NCI-H460 (cell line): ENCODE measurements at places on chromosomes 16 and 17. TPM values are rescaled to one million over a fixed set of nuclear protein-coding genes. Genes with fewer than 3 reads are reported as not detected.

- DNase-seq = peak; percentile 75
These were observed 15.4 kb upstream of the CTCF start for GRCh38 chr16:67546761-67547422.

- no peak for DNase-seq
These were observed 123.8 kb downstream of the GOSR1 start for GRCh38 chr17:30600830-30601494.

DNA sequence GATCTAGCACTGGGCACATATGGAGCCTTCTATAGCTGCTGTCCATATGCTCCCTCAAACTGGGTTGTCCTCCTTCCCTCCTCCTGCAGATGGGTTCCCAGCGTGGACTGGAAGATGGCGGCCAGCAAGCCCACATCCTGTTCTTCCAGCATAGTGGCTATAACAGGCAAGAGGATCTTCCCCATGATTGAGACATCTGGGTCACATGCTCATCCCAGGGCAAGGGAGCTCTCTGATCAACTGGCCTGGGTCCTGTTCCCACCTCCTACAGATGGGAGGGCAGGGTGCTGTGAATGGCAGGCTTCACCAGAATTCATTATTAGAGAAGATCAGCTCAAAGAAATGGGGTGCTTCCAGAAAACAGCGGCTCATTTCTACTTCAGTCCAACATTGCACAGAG is 210.2 kb downstream of the PARN start:
- no peak for DNase-seq

DNA sequence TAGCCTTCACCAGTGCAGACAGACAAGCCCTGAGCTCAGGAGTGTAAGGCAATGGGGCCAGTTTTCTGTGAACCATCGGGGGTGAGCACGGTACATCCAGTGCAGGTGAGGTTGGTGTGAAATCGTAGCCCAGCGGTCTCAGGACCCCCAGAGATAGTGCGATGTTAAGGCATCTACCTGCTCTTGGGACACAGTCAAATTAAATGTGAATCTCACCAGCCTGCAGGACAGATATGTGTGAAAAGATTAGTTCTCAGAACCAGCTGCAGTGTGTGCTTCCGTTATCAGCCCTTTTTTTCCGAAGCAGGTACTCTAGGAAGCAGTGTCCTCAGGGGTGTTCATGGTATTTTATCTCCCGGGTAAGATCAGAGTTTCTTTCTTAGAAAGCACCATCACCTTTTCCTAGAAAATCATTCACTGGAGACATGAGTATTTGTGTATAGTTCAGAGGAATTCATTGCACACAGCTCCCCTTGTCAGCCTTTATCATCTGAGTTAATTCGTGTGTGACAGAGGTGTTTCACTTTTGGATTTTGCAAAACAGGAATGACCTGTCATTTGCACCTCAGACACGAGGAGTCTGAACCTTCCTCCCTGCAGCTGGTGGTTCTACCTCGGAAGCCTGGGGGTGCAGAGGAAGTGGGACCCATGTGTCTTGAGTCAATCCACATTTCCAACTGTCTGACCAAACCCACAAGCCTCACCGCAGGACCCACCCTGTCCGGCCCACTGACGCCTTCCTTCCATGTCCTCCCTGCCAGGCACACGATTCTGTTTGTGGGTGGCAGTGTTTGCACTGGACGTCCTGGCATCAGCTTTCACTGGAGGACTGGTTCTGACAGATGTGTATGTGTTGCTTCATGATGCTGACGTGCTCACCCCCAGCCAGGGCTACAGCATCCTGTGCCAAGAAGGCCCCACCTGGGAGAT is 107.8 kb downstream of the CLEC16A start:
- DNase-seq = no peak

- no peak for DNase-seq
These were observed 1.8 kb downstream of the SLC12A4 start for GRCh38 chr16:67966549-67967182.

DNA sequence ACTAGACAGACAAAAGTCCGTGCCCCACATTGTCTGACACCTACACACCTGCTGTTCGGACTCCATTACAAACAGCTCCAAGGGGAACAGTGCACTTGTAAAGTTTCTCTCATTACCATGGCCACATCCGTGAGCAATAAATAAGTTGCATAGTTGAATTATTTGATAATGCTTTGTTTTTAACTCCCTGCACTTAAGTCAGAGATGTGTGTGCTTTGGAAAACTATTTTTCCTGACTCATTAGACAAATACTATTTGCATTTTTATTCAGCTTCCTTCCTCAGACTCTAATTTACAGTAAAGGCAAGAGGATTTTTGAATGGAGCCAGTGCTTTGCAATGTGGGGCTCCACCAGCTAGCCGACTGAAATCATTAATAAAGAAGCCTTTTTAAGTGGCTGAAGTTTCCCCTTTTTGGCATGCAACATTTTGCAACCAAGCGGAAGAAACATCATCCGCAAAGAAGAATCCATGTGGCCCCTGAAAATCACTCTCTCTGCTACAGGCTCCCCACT is 6.5 kb upstream of the CCL2 start:
- DNase-seq = no peak

GRCh38 chr17:28338056-28338768 is 2.7 kb downstream of the TNFAIP1 start:
- DNase-seq = no peak

GRCh38 chr16:55073830-55074229 is 143.2 kb downstream of the IRX5 start:
- DNase-seq = no peak

DNA sequence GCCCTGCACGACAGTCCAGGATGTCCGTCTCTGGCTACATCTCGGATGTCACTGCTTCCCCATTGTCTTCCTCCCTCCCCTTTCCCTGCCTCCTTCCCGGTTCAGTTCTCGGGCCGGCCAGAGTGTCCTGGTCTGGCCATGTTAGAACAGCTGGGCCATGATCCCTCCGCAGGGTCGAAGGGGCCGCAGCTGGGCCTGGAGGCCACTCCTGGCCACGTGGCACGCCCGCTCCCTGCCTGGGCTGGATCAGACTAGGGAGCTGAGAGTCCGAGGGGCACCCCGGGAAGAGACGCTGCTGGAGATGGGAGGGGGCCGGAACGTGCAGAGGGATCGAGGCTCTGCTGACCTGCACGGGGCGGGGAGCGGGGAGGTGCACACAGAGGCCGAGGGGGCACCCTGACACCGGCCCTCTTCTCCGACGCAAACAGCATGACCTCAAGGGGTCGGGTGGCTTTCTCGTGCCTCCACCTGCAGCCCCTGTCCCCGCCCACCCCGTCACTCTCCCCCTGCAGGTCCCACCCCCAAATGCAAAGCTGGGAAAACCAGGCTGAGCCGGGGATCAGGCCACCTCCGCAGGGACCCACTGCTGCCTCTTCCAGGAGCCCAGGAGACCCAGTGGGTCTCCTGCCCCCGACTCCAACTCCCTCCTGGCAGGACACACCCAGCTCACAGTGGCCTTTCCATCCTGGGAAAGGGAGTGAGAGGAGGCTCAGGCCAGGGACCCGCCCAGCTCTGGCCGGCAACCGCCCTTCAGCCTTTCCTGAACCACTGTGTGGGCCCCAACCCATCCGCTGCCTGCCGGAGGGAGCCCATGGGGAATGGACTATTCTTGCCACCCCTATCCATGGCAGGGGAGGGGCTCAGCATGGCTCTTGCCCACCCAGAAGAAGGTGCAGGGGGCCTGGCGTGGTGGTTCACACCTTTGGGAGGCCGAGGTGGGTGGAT is 38.5 kb downstream of the CTU2 start:
- DNase-seq = no peak

DNA sequence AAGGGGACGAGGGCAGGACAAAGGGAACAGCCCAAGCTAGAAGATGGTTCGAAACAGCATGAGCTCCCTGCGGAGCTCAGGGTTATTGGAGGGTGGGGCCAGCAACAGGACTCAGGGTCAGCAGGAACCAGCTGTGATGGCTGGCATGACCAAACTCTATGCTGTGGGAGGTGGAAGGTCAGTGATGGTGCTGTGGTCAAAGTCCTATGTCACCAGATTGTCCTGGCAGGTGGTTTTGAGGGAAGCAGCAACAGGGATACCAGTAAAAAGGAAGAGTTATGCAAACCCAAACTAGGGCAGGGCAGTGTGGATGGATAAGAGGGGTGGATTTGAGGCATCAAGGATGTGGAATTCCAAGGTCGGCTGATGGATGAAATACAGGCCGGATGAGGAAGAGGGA is 32.4 kb downstream of the CACNG4 start:
- DNase-seq = no peak

GRCh38 chr17:76643553-76644148 is at the start of gene ST6GALNAC1:
Gene ST6GALNAC1, minus strand, starts transcription at chr17:76643757. Its CDS starts 119 bp downstream, at chr17:76643638.
- DNase-seq = no peak

DNA sequence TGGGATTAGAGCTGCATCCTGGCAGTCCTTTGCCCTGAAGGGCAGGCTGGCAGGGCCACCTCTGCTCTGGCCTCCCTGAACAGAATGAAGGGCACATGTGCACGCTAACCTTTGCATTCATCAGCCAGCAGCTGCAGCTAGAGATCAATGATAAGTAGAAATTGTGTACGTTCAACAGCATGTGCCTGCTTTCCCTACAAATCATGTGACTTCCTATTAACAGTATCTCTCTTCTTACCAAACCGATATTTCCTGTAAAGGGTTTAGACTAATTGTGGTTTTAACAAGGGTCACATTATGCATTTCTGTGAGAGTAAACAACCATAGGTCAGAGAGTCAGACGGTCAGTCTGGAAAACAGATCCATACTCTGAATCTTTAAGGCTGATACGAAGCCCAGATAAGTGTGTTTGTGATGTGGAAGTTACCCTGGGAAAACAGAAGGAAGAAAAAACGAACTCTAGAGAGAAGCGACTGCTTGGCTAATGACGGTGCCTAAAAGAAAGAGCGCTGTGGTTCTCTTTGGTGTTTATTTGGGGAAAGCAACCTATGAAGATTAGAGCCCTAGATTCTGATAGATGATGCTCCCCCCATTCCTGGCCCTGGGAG is 219.4 kb downstream of the MAF start:
- DNase-seq = no peak

- no peak for DNase-seq
These were observed 120.5 kb downstream of the C16orf95 start for GRCh38 chr16:87196661-87197060.

GRCh38 chr16:29694384-29695195 is 15.6 kb downstream of the QPRT start:
- DNase-seq = no peak

DNA sequence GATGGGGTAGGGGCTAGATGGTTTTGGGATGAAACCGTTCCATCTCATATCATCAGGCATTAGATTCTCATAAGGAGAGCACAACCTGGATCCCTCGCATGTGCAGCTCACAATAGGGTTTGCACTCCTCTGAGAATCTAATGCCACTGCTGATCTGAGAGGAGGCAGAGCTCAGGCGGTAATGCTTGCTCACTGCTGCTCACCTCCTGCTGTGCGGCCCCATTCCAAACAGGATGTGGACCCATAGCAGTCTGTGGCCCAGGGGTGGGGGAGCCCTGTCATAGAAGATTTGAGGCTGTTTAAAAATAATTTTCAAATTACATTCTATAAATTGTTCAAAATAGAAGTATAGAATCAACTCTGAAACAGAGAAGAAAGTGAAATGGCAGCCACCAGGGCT is 50.8 kb downstream of the PHKB start:
- no peak for DNase-seq

DNA sequence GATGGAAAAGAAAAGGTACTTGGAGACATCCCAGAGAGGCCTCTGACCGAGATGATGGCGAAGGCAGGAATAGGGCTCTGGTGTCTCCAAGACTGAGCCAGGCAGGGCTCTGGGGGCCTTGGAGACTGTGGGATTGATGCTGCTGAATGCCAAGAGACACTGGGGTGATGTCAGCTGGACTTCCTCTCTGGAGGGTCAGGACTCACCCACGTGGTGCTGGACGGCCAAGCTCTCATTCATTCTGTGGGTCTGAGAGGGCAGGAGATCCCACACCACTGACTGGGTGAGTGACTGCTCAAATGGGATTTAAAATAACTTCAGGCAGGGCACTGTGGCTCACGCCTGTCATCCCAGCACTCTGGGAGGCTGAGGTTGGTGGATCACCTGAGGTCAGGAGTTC is 64.8 kb downstream of the NT5M start:
- no peak for DNase-seq

GRCh38 chr17:36205637-36206485 is 5.0 kb upstream of the CCL4L2 start:
- DNase-seq = no peak

DNA sequence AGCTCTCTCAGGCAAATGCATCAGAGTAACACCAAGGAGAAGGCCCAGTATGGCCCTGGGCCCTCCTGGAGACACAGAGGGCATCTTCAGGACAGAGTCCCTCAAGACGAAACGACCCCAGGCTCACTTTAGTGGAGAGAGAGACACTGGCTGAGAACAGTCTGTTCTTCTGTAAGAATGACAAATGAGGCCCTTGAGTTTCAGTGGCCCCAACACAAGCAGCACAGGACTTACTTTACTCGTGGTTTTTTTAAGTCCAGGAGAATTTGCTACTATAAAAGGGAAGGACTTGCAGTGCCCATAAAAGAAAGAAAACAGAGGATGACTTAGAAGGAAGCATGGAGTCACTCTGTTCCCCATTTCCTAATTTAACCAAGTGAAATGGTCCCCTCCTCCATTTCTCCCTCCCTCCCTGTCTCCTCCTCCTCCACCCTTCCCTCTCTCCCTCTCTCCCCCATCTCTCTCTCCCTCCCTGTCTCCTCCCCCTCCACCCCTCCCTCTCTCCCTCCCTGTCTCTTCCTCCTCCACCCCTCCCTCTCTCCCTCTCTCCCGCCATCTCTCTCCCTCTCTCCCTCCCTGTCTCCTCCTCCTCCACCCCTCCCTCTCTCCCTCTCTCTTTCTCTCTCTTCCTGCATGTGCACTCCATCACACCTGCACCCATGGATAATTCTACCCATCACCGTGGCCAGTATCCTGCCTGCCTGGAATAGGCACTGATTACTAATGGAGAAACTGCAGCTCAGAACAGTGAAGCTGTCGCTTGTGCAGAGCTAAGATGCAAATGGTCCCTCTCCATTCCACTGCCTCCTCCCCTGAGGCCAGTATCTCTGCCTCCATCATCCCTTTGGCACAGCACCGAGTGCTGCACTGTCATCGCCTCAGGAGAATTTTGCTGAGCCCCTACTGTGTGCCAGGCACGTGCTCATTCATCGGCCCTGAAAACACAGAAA is 47.3 kb upstream of the RBFOX3 start:
- DNase-seq = no peak

Gene PDPK1
- total RNA-seq = 22.5 and 25.7 TPM in 2 replicates

Gene KNOP1
- total RNA-seq = 19.5 and 24.3 TPM in 2 replicates

Gene ABCA9
- 0.02 TPM in 1 of 2 replicates, not detected in the other for total RNA-seq

Gene ZACN
- total RNA-seq = 0.10 TPM in 1 of 2 replicates, not detected in the other

Gene TLE7
- not detected in 2 replicates for total RNA-seq

Gene SLFN13
- total RNA-seq = 1.0 and 2.0 TPM in 2 replicates

Gene HID1
- total RNA-seq = 5.0 and 8.2 TPM in 2 replicates

Gene PPP1R27
- total RNA-seq = not detected in 2 replicates

Gene BRICD5
- 2.1 and 2.9 TPM in 2 replicates for total RNA-seq

Gene ARL4D
- 84.7 and 89.8 TPM in 2 replicates for total RNA-seq

Gene KRTAP4-6
- total RNA-seq = not detected in 2 replicates

Gene GAS2L2
- not detected in 2 replicates for total RNA-seq

Gene C16orf89
- not detected in 2 replicates for total RNA-seq

Gene CLDN6
- total RNA-seq = not detected in 2 replicates
